ENCODE measurements at places on chromosomes 1 and 21. TPM values are rescaled to one million over a fixed set of nuclear protein-coding genes. Genes with fewer than 3 reads are reported as not detected.

PDZK1IP1 gene
- 25.5 TPM for total RNA-seq

FCRL1 gene
- 0.38 TPM for total RNA-seq

C1orf185 gene
- not detected for total RNA-seq

DNA sequence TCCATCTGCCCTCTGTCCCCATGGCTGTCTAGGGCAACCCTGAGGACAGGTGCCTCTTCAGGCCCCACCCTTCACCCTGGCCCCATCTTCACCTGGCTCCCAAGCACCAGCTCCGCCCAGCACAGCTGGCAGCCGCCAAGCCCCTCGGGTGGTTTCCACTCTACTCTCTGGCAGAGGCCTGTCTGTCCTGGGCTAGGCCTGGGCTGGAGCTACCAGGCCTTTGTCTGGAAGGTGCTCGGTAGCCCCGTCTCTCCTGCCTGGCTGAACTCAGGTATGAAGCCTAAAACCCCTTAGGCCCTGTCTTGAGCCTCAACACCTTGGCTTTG, 17.4 kb downstream of the SDC3 start:
- no peak for DNase-seq

EDARADD gene
- total RNA-seq, result 1.2 TPM

E2F2 gene
- 0.31 TPM for total RNA-seq

SPRR2B gene
- total RNA-seq, result not detected

GRCh38 chr1:208221291-208221622, 22.9 kb downstream of the PLXNA2 start:
- DNase-seq, result no peak

DNA sequence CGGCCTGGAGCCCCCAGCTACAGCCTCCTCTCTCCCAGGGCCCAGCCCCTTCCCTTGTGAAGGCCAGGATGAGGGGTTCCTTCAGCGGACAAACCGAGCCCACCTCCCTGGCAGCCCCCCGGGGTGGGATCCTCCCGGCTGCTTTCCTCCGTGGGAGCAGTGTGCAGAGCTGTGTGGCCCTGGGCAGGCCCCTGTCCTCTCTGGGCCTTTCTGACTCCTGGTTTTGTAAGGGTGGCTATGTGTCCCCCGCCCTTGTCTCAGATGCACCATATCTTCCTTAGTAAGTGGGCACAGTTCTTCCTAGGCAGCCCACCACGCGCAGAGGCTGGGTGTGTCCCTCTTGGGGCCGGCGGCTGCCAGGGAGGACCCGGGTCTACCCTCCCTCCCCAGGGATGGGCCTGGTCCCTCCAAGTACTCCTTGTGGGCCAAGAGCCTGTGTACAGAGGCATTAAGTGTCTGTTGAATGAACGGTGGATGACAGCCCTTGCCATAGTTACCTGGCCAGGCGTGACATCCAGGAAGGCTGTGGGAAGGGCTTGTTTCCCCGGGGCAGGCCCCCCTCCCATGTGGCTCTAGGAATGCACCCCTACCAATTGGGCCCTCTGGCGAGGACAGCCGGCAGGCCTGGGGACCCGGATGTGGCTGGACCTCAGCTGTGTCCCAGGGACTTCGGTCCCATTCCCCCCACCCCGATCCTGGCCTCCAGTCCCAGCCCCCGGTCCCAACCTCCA, 3.8 kb downstream of the SMIM1 start:
- DNase-seq, result no peak

DNA sequence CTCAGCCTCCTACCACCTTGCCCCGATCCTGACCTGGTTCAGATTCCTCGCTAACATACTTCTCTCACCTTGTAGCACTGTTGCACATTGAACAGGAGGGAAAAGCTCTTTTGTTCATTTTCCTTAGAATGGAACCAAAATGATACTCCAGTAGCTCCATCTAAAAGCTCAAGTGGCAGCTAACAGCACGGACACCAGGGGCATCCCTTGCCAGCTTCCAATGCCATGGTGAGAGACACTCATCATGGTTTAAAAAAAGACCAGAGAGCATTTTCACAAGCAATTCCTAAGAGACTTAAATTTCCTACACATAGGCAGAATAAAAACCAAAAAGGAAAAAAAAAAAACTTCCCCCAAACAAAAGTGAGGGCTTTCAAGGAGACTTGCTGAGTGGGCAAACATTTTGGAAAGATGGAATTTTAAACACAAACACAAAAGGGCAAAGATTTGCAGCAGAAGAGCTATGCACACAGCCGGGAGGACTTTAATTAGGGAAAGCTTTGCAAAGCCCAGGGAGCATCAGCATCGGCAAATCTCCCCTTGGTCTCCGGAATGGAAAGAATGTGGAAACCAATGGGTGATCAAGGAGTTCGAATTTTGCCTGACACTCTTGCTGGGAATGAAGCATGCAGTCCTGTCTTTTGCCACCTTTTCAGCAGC, 84.3 kb downstream of the CAPZB start:
- DNase-seq, result no peak

- peak; percentile 65 for DNase-seq
These were observed 133.3 kb upstream of the C1orf105 start for GRCh38 chr1:172287208-172287607.

- DNase-seq, result no peak
These were observed 541 bp downstream of the USP48 start for GRCh38 chr1:21782349-21782867.

DNA sequence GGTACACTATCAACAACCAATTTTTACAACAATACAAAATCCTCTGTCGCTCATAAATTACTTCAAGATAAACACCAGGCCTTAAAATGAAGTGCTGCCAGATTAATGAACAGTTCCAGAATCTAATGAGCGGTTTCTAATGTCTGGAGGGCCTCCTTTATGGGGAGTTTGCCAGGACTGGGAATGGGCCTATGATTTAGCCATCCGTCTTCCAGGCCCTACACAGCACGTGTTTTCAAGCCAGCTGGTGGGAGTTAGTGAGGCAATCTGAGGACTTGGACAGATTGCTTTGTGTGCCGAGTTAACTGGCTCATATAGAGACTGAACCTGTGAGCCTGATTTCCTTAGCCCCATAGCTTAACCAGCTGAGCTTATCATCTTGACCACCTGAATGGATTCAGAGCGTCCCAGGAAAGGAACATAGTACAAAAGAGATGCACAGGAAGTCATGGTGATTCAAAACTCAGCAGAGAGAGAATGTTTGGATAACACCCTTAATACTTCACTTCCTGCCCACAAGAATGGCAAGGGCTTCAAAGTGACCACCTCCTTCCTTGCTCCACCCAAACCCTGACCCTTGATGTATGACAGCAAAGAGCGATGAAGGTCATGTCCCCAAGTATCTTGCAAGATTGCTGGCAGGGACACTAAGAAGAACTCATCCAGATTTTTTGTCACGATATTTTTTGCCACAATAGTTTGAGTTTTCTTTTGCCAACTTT, 143.5 kb downstream of the SLC30A10 start:
- DNase-seq, result no peak

HSPA6 gene
- total RNA-seq, result 134 TPM

DNA sequence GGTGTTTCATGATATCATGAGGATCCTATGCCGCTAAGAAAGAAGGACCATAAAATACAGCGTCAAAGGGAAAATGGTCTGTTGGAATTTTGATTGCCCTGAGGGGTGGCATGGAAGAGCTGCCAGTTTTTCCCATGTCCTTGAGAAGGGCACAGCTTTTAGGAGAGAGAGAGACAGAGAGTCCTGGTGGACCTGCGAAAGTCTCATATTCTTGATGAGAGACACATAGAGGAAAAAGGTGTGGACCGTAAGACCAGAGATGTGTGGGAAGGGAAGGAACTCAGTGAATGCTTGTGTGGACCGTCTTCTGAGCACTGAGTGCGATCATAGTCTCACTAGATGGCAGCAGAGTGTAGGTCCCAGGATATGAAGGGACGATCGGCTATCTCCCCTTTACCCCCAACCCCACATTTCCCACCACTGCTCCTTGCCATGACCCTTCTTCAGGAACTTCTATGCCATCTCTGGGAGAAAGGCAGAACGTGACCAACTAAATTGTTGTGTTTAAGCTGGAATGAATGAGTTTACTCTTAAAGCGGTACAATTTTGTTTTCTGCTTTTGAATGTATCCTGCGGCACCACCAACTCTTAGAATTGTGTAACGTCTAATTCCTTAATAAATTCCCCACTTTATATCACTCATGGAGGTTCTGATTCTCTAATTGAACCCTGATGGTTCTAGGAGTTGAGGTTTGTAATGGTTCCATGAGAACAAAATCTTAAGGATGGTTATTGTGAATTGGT, 117.7 kb downstream of the CTH start:
- DNase-seq, result no peak

OR2L13 gene
- not detected for total RNA-seq

DNA sequence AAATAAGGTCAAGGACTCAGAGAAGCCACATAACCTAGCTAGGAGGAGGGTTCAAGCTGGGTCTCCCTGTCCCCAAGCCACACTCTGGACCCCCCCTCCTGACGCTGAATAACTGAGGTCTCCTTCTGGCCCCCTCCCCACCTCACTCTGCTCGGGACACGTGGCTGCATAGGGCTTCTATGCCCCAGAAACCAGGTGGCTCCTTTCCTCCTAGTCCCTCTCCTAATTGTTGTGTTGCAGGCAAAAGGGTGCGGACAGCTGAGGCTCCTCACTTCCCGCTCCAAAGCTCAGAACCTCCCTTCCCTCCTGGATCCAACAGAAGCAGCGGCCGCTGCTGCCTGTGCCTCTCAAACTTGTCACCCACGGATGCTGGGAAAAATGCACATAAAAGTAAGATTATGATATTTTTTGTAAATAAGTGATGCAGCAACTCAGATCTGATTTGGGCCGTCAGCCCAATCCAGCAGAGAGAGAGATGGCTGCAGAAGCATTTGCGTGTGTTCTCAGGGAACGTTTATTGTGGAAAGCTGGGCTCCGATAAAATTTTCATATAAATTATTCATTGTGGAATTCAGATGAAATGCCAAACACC, 40.8 kb upstream of the C1orf174 start:
- no peak for DNase-seq

TIMM17A gene
- total RNA-seq, result 55.4 TPM

GPR37L1 gene
- not detected for total RNA-seq

LCE2B gene
- not detected for total RNA-seq

MAD2L2 gene
- 41.3 TPM for total RNA-seq

SIK1 gene
- 86.6 TPM for total RNA-seq

DNA sequence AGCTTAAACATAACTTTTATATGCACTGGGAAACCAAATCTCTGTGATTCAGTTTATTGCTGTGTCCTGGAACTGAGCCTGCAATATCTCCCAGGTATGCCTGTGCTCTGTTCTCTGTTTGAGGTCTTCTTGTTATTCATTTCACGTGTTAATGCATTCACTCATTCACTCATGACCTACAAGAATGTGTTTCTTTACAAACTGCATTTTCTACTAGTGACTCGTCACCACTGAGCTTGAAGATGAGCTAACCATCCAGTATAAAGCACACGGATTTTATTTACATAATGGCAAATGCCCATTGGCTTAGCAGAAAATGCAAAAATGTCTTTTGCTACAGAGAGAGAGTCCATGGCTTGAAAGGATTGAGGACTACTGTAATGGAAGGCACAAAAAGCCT, 75.0 kb upstream of the DUSP10 start:
- DNase-seq, result no peak

GRCh38 chr1:2939041-2939552, 82.2 kb upstream of the ACTRT2 start:
- DNase-seq, result no peak

NFASC gene
- 11.2 TPM for total RNA-seq

DNA sequence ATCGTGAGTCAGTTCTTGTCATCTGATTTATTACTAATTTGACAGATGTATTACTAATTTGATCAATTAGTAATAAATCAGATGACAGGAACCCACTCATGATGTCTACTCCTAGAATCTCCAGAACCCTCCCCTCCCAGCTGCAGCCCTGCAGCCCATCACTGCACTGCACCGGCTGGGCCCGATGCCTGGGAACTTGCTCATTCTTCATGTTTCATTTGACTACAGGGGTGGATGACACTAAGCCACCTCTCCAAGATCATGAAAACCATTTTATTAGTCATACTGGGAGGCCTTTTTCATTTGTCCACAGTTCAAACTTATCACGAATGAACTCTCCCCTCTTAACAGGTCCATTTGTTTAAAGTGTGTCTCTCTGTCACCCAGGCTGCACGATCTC, 41.0 kb downstream of the KCNH1 start:
- DNase-seq, result no peak

LDLRAP1 gene
- total RNA-seq, result 7.1 TPM

DNA sequence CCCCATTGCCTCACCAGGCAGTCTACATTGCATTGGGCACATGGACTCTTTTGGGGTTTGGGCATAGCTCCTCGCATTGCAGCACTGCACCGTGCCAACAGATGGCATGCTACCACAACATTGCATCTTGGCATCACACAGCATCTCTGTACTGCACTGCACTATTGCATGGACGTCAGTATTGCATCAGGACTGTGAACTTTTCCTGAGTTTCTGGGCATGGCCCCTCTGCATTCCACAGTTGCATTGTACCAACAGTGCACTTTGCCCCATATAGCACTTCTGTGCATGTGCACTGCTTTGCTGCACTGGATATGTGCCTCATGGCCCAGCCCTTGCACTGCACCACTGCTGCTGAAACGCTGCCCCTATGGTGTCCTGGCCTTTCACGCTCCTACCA, 9.6 kb downstream of the PTPRU start:
- DNase-seq, result no peak

DNA sequence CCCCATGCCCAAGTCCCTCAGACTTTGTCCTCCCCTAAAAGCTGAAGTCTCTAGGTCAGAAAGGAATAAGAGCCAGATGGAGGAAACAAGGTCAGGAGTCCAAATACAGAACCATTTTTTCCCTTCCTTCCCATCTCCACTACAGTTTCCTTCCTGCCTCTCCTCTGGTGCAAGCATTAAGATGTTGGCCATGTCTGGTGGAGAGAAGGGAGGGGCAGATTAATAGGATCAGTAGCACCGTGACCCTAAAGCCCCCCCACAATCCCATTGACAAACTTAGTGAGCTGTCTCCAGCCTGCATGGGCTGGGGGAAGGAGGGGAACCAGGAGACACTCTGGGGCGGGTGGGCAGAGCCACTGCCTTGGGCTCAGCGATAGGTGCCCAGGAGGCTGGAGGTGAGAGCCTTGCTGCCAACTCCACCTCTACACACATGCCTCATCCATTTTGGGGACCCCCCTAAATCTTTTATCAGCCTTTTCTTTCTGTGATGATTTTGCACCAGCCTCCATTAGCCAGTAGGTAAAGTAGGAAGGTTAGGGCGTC, 59.8 kb downstream of the RHBG start:
- no peak for DNase-seq

IFFO2 gene
- total RNA-seq, result 7.3 TPM

SLC39A1 gene
- 125 TPM for total RNA-seq

DNA sequence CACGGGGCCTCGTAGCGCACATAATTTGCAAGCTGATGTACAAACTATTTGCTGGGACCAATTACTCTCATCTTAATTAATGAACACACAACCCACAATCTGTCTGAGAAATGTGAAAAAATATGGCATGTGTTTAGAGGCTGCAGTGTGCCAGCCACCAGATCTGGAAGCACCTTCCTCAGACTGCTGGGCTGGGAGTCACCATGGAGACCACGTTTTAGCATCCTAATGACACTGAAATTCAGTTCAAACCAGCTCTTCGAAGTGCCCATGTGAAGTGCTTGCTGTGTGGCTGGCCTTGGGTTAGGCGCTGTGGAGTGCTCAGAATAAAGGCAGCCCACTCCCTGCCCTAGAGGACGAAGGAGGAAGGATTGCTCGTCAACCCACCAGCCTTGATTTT, 482.4 kb downstream of the OMA1 start:
- DNase-seq, result no peak

Measured in omental fat pad (tissue), 4 donors.